Ascending aorta (tissue), 2 donors: ENCODE measurements at places on chromosomes 1 and 21. TPM values are rescaled to one million over a fixed set of nuclear protein-coding genes. Genes with fewer than 3 reads are reported as not detected.

The LAD1 gene
- total RNA-seq, result 0.43 TPM

The OR10J1 gene
- total RNA-seq, result not detected

The FTCD gene
- 0.85 TPM for total RNA-seq

The ST6GALNAC5 gene
- 32.9 TPM for total RNA-seq
